ENCODE measurements at places on chromosomes 12 and 14. TPM values are rescaled to one million over a fixed set of nuclear protein-coding genes. Genes with fewer than 3 reads are reported as not detected.

The OR10G2 gene
- total RNA-seq: not detected

- no peak for DNase-seq
Observed at GRCh38 chr12:91072931-91073330, 15.1 kb upstream of the KERA start.

DNA sequence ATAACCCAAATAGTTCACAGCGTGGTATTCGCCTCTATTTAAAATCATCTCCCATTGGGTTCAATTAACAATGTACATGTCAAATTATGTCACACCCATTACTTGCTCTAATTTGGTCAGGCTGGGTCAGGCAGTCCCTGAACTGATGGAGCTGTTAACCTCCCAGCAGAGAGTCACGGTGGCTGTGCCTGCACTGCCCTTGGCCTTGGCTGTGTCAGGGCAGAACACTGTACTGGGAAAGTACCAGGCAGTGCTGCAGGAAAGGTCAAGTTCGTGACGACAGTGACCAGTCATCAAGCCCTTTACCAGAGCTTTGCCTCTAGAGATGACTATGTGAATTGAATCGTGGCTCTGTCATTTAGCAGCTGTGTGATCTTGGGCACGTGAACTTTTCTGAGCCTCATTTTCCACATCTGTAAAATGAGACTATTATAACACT, 100.0 kb downstream of the ARF6 start:
- DNase-seq: no peak

- no peak for DNase-seq
Observed at GRCh38 chr14:22391908-22392565, 197.0 kb downstream of the DAD1 start.

GRCh38 chr14:71142375-71143038, 235.2 kb downstream of the PCNX1 start:
- DNase-seq: peak; percentile 52

GRCh38 chr12:56079723-56080555, at the start of gene ERBB3:
Gene ERBB3 (plus strand): TSS chr12:56080165. CDS start chr12:56080301, 136 bp downstream.
- peak; percentile 55 for DNase-seq

- DNase-seq: no peak
Observed at GRCh38 chr12:84222841-84223240, 689.8 kb downstream of the SLC6A15 start.

DNA sequence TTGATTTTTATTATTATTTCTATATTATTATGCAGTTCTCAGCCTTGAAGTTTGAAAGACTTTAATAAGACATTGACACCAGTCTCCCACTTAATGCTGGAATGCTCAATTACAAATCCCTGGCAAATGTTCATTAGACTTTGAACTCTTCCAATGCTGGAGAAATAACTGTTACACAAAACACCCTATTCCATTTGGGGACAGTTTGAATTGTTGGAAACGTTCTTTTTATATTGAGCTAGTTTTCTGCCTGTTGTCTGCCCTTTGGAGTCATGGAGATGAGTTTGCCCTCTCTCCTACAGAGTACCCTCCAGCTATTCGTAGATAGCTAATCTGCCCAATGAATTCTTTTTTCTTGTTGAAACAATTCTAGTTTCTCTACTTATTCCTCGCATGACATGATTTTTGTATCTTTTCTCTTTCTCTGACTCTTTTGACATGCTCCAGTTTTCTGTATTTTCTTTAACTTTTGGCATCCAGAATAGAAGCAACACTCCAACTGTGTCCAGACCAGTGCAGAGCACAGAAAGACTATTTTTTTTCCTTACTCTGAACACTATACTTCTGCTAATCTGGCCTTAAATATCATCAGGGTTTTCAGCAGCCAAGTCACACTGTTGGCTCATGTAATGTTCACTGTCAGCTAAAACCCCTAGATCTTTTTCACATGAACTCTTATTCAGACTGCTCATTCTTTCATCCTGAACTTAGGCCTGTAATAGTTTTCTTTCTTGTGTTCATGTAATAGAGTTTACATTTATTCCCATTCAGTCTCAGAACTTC, 379.3 kb downstream of the RAD51B start:
- no peak for DNase-seq

Measured in activated T-helper 2 cell treated with anti-CD3 and anti-CD28 coated beads, Interferon-gamma antibody, Interleukin-2, Interleukin-4, amounts not matched to agents 10 μg/mL and 5 μg/mL and 100 μg/mL, durations not matched to agents 14 hours and 24 hours and 36 hours (primary cell).